ENCODE measurements at places on chromosomes 6 and 20. TPM values are rescaled to one million over a fixed set of nuclear protein-coding genes. Genes with fewer than 3 reads are reported as not detected.

SSTR4 gene
- total RNA-seq = not detected

CST2 gene
- total RNA-seq = not detected

ADGRG6 gene
- total RNA-seq = 139 TPM

TENT5A gene
- total RNA-seq = 9.6 TPM

TREML2 gene
- not detected for total RNA-seq

ASIP gene
- total RNA-seq = not detected

HLA-DOB gene
- not detected for total RNA-seq

LHFPL5 gene
- not detected for total RNA-seq

ADGB gene
- total RNA-seq = 0.04 TPM

HLA-DOA gene
- 5.6 TPM for total RNA-seq

NPBWR2 gene
- total RNA-seq = not detected

PCSK2 gene
- total RNA-seq = 11.5 TPM

GRCh38 chr6:163177007-163177406, 237.5 kb upstream of the QKI start:
- no peak overlapping the region for H3K4me3 ChIP-seq
- no peak overlapping the region for H3K27ac ChIP-seq
- no peak for DNase-seq
- H3K36me3 ChIP-seq = no peaks in the 10 kb centered on the region

GRCh38 chr6:104941729-104942091, 15.2 kb upstream of the LIN28B start:
- H3K4me3 ChIP-seq = peak overlapping the region; percentile 97
- DNase-seq = no peak
- H3K4me1 ChIP-seq = peaks cover 9% of the 10 kb centered on the region
- no peaks in the 10 kb centered on the region for H3K27me3 ChIP-seq
- no peaks in the 10 kb centered on the region for H3K36me3 ChIP-seq

- H3K4me3 ChIP-seq = no peak overlapping the region
- no peaks in the 10 kb centered on the region for H3K36me3 ChIP-seq
- H3K4me1 ChIP-seq = no peaks in the 10 kb centered on the region
- no peak overlapping the region for H3K27ac ChIP-seq
- DNase-seq = no peak
- no peaks in the 10 kb centered on the region for H3K27me3 ChIP-seq
These were observed 26.5 kb downstream of the CYB5R4 start for GRCh38 chr6:83885984-83886383.

- no peaks in the 10 kb centered on the region for H3K4me1 ChIP-seq
- H3K27me3 ChIP-seq = peaks cover 5% of the 10 kb centered on the region
- no peaks in the 10 kb centered on the region for H3K36me3 ChIP-seq
- no peak for DNase-seq
These were observed 26.3 kb upstream of the SNRPB2 start for GRCh38 chr20:16703570-16703969.

DNA sequence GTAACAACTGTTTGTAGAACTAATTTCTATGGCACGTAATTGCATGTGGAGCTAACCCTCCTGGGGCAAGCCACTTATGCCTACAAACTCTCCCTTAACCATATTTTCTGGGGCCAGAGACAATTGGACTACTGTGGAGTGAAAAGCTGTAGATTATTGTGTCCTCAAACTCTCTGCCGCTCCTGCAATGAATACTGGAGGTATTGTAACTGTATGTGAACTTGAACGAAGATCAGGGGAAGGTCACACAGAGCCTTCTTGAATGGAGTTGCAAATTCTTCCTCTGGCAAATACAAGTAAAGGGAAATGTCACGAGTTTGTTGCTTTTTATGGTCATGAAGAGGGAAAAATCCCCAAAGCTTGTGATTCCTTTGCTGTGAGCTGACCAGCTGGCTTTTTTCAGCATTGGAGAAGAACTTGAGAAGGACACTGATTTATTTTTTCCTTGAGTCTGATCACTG, 18.2 kb downstream of the AKAP12 start:
- DNase-seq = no peak
- H3K27ac ChIP-seq = no peak overlapping the region
- peaks cover 7% of the 10 kb centered on the region for H3K4me1 ChIP-seq
- H3K27me3 ChIP-seq = peaks cover 30% of the 10 kb centered on the region

- H3K4me3 ChIP-seq = no peak overlapping the region
- no peak overlapping the region for H3K27ac ChIP-seq
- H3K27me3 ChIP-seq = peaks cover 13% of the 10 kb centered on the region
- peaks cover 1% of the 10 kb centered on the region for H3K36me3 ChIP-seq
- no peaks in the 10 kb centered on the region for H3K4me1 ChIP-seq
These were observed 22.5 kb downstream of the SLC52A3 start for GRCh38 chr20:745683-746301.

GRCh38 chr6:52389264-52389625, 27.3 kb downstream of the PAQR8 start:
- peaks cover 28% of the 10 kb centered on the region for H3K4me1 ChIP-seq
- H3K4me3 ChIP-seq = peak overlapping the region; percentile 38
- peaks cover 17% of the 10 kb centered on the region for H3K36me3 ChIP-seq
- DNase-seq = no peak

GRCh38 chr20:21569586-21569985, 55.7 kb upstream of the NKX2-2 start:
- DNase-seq = no peak
- H3K36me3 ChIP-seq = no peaks in the 10 kb centered on the region
- no peak overlapping the region for H3K27ac ChIP-seq
- H3K4me1 ChIP-seq = no peaks in the 10 kb centered on the region

DNA sequence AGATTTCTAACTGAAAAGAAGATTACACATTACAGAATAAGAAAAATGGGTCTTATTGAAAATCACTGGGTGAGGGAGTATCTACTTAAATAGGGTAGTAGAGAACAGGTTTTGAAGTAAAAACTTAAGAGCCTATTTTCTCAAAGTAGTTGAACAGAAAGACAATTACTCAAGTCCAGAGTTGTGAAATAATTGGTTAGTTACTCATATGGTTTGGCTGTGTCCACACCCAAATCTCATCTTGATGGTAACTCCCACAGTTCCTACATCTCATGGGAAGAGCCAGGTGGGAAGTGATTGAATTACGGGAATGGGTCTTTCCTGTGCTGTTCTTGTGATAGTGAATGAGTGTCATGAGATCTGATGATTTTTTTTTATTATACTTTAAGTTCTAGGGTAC, 1035.3 kb upstream of the GJE1 start:
- no peaks in the 10 kb centered on the region for H3K36me3 ChIP-seq
- no peak overlapping the region for H3K4me3 ChIP-seq
- H3K27me3 ChIP-seq = no peaks in the 10 kb centered on the region
- H3K27ac ChIP-seq = no peak overlapping the region

GRCh38 chr20:57605045-57605444, 15.2 kb downstream of the ZBP1 start:
- H3K27ac ChIP-seq = no peak overlapping the region
- peaks cover 36% of the 10 kb centered on the region for H3K27me3 ChIP-seq
- no peaks in the 10 kb centered on the region for H3K36me3 ChIP-seq
- H3K4me1 ChIP-seq = peaks cover 2% of the 10 kb centered on the region
- no peak for DNase-seq

DNA sequence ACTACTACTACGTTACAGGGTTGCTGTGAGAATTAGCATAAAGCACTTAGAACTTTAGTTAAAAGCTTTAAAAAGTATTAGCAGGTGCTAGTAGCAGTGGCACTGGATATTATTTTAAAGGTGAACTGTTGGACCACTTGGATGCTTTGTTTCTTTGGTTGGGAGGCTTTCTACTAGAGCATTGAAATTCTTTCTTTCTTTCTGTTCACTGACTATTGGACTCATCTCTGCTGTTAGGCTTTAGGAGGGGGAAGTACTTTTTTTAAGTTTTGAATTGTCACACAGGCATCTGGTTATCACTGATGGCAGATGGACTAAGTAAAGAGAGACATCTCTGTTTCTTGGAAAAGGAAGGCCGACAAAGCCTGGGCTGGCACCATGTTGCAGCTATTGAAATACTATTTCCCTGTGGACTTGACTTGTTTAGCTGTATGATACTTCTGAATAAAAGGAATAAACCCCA, 4.8 kb downstream of the TBPL1 start:
- no peak for DNase-seq
- peaks cover 27% of the 10 kb centered on the region for H3K4me1 ChIP-seq
- no peaks in the 10 kb centered on the region for H3K27me3 ChIP-seq
- H3K4me3 ChIP-seq = no peak overlapping the region
- no peaks in the 10 kb centered on the region for H3K36me3 ChIP-seq

GRCh38 chr6:154448448-154449096, 61.9 kb downstream of the CNKSR3 start:
- peaks cover 5% of the 10 kb centered on the region for H3K4me1 ChIP-seq
- no peaks in the 10 kb centered on the region for H3K27me3 ChIP-seq
- DNase-seq = no peak
- H3K36me3 ChIP-seq = peaks cover 13% of the 10 kb centered on the region

DNA sequence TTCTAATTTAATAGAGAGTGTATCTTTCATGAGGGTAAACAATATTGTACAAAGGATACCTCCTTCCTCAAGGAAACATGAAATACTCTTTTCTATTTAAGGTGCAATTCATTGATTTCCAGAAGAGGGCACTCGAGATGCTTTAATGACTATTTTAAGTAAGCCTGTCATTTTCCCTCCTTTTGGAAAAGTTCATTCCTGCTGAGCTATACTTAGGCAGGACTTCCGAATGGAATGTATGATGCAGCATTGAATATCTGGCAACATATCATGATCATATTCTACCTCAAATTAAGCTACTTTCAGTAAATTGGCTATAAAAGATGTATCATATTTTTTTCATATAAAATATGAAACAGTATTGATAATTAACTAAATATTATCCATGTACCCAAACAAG, 5.0 kb downstream of the DST start:
- H3K27me3 ChIP-seq = no peaks in the 10 kb centered on the region
- no peak overlapping the region for H3K27ac ChIP-seq
- no peak overlapping the region for H3K4me3 ChIP-seq
- H3K4me1 ChIP-seq = no peaks in the 10 kb centered on the region
- no peak for DNase-seq

GRCh38 chr6:169250660-169251059, 3.0 kb downstream of the THBS2 start:
- no peak overlapping the region for H3K4me3 ChIP-seq
- DNase-seq = no peak
- peaks cover 12% of the 10 kb centered on the region for H3K4me1 ChIP-seq
- H3K27ac ChIP-seq = no peak overlapping the region
- peaks cover 61% of the 10 kb centered on the region for H3K27me3 ChIP-seq

DNA sequence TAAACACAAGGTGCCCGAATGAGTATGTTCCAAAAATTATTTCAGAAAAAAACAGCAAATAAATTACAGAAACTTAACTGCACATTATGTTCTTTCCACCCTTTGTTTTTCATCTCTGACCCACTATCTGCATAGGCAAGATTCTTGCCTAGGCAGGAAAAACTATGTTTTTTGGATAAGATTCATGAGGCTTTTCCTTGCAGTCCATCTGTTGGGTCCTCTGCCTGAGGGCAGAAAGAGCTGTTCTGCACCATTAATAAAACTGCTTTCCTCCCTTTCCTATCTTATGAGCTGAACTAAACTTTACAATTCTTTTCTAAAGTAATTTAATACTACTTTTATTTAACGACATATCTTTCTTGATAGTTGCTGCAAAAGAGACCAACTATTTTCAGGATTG, 21.1 kb downstream of the ENPP1 start:
- no peak overlapping the region for H3K4me3 ChIP-seq
- peaks cover 2% of the 10 kb centered on the region for H3K4me1 ChIP-seq
- H3K27me3 ChIP-seq = no peaks in the 10 kb centered on the region
- H3K36me3 ChIP-seq = no peaks in the 10 kb centered on the region

- H3K4me1 ChIP-seq = peaks cover 4% of the 10 kb centered on the region
- H3K27me3 ChIP-seq = no peaks in the 10 kb centered on the region
- H3K4me3 ChIP-seq = no peak overlapping the region
- no peak overlapping the region for H3K27ac ChIP-seq
- DNase-seq = no peak
These were observed 27.3 kb downstream of the VNN1 start for GRCh38 chr6:132686531-132686930.

GRCh38 chr6:37053683-37054082, 48.2 kb downstream of the FGD2 start:
- peaks cover 24% of the 10 kb centered on the region for H3K27me3 ChIP-seq
- no peak overlapping the region for H3K4me3 ChIP-seq
- no peaks in the 10 kb centered on the region for H3K36me3 ChIP-seq
- no peaks in the 10 kb centered on the region for H3K4me1 ChIP-seq
- H3K27ac ChIP-seq = no peak overlapping the region

- H3K4me1 ChIP-seq = peaks cover 13% of the 10 kb centered on the region
- DNase-seq = no peak
- peak overlapping the region; percentile 62 for H3K27ac ChIP-seq
- H3K36me3 ChIP-seq = peaks cover 5% of the 10 kb centered on the region
- no peaks in the 10 kb centered on the region for H3K27me3 ChIP-seq
These were observed 875 bp upstream of the ZBTB9 start for GRCh38 chr6:33453393-33454008.

GRCh38 chr6:150606647-150607328, 7.1 kb downstream of the PLEKHG1 start:
- no peak overlapping the region for H3K27ac ChIP-seq
- peaks cover 1% of the 10 kb centered on the region for H3K4me1 ChIP-seq
- DNase-seq = no peak

GRCh38 chr6:15048367-15048766, 197.5 kb upstream of the JARID2 start:
- H3K4me1 ChIP-seq = peaks cover 10% of the 10 kb centered on the region
- H3K27me3 ChIP-seq = no peaks in the 10 kb centered on the region
- H3K4me3 ChIP-seq = no peak overlapping the region
- DNase-seq = no peak
- H3K27ac ChIP-seq = no peak overlapping the region

GRCh38 chr6:37205997-37206340, 36.0 kb downstream of the PIM1 start:
- H3K36me3 ChIP-seq = no peaks in the 10 kb centered on the region
- H3K4me1 ChIP-seq = no peaks in the 10 kb centered on the region
- H3K27me3 ChIP-seq = peaks cover 8% of the 10 kb centered on the region
- no peak overlapping the region for H3K27ac ChIP-seq
- H3K4me3 ChIP-seq = no peak overlapping the region

DNA sequence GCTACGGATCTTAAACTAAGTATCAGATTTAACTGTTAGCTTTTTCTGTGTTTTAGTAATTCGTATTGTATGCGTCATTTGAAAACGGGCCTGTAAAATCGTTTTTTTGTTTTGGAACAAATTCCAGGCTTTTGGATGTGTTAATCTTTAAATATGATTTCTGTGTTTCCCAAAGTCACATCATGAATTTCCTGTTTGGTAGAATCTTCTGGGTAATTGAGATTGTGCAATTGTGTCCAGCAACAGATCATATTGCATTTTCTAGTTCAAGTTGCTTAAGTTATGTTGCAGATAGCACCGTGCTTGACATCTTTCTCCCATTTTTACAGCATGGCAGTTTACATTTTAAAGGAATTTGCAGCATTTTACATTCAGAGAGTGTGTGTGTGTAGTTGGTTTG, 1.9 kb downstream of the MAPK14 start:
- H3K27me3 ChIP-seq = peaks cover 11% of the 10 kb centered on the region
- H3K36me3 ChIP-seq = peaks cover 1% of the 10 kb centered on the region
- H3K4me1 ChIP-seq = peaks cover 38% of the 10 kb centered on the region
- peak overlapping the region; percentile 90 for H3K27ac ChIP-seq
- peak overlapping the region; percentile 85 for H3K4me3 ChIP-seq

DNA sequence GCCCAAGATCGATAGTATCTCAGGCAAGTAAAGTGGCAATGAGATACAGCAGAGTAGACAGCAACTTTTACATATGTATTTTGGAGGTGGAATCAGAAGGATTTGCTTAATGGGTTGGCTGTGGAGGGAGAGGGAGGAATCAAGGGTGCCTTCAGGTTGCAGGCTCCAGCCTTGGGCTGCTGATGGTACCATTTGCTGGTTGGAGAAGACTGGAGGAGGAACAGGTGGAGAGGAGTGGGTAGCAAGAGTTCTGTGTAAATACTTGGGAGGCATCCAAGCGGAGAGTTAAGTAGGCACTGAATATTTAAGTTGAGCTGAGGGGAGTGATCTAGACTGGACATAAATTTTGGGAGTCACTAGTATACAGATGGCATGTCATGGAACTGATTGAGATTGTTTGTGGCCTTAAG, 5.2 kb downstream of the BICRAL start:
- H3K4me3 ChIP-seq = no peak overlapping the region
- no peaks in the 10 kb centered on the region for H3K27me3 ChIP-seq
- peaks cover 35% of the 10 kb centered on the region for H3K4me1 ChIP-seq
- no peak for DNase-seq
- no peak overlapping the region for H3K27ac ChIP-seq
- peaks cover 4% of the 10 kb centered on the region for H3K36me3 ChIP-seq

Measured in progenitor cell of endocrine pancreas (in vitro differentiated cells).